Stimulated activated CD4-positive, alpha-beta T cell treated with anti-CD3 and anti-CD28 coated beads, TNF-alpha, amount 100 ng/mL, for 1 hour (primary cell): ENCODE measurements at places on chromosomes 6 and 20.

DNA sequence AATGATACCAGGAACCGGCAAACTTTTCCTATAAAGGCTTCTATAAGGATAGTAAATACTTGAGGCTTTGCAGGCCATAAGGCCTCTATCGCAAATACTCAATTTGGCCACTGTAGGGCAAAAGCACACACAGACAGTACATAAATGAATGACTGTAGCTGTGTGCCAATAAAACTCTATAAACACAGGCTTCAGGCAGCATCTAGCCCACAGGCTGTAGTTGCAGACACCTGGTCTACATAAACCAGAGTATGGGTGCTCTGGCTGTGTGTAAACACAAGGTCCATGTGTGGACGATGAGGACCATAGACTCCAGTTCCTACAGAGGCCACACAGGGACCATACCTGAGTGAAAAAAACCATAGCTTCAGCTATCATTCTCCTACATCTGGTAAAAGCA is 52.2 kb downstream of the ZMYND8 start:
- no peak for DNase-seq

- no peak for DNase-seq
Measured at GRCh38 chr6:152721956-152722355, 24.3 kb downstream of the MYCT1 start.

DNA sequence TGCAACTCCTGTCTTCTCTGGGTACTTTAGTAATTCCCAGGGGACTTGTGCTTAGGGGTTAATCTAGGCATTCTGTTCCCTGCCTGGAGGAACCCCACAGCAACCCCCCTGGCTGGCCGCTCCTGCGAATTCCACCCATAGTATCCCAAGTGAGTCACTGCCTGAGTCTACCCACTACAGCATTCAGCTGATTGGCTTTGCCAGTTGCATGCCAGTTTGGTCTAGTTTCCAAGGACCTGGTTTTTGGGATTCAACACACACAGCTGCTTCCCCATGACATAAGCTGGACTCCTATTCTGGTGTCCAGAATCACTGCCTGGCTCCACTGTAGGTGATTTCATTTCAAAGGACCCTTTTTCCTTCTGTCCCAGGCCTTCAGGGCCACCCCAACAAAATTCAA is 40.3 kb downstream of the PLCG1 start:
- no peak for DNase-seq

DNA sequence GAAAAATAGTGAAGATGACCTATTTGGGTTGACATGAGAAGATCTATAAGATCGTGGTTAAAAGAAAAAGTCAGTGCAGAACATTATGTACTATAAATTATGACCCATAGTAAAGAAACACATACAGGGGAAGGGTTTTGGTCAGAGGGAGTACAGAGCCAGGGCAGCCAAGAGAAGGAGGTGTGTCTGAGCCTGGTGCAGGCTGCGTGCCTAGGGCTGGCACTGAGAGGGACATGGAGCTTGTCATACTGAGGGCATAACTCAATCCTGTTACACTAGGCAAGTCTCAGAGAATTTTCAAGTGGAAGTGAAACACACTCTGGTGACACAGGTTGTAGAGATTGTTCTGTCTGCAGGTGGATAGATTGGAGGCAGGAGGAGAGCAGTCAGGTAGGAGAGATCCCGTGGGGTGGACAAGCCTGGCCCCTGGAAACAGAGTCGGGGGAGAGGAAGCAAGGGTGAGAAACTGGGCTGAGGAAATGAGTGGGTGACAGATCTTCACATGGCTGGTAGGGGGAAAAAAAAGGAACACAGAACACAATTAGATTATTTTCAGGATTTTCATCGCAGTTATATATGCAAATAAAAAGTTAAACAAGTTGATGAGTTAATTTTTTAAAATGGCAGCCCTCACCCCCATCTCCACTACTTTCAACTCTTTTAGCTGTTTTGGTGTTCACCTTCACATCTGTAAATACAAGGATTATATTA is 18.5 kb upstream of the RNF39 start:
- no peak for DNase-seq
